ENCODE measurements at places on chromosomes 6 and 20.
A peak's percentile ranks its signal among the peaks of the same experiment; 100 is the strongest.

GRCh38 chr20:23613676-23614075 lies 8.0 kb upstream of the CST9 start:
- no peak for DNase-seq

GRCh38 chr6:114432400-114432799 lies 89.6 kb upstream of the HS3ST5 start:
- peak; percentile 2 for DNase-seq

GRCh38 chr20:6635034-6635736 lies 132.3 kb upstream of the BMP2 start:
- DNase-seq, result no peak

- peak; percentile 27 for DNase-seq
Measured at GRCh38 chr6:149242883-149243282, 74.6 kb upstream of the TAB2 start.

GRCh38 chr6:67802771-67803170 lies 832.3 kb upstream of the ADGRB3 start:
- no peak for DNase-seq

GRCh38 chr6:53178837-53179432 lies 30.3 kb upstream of the GCM1 start:
- no peak for DNase-seq

DNA sequence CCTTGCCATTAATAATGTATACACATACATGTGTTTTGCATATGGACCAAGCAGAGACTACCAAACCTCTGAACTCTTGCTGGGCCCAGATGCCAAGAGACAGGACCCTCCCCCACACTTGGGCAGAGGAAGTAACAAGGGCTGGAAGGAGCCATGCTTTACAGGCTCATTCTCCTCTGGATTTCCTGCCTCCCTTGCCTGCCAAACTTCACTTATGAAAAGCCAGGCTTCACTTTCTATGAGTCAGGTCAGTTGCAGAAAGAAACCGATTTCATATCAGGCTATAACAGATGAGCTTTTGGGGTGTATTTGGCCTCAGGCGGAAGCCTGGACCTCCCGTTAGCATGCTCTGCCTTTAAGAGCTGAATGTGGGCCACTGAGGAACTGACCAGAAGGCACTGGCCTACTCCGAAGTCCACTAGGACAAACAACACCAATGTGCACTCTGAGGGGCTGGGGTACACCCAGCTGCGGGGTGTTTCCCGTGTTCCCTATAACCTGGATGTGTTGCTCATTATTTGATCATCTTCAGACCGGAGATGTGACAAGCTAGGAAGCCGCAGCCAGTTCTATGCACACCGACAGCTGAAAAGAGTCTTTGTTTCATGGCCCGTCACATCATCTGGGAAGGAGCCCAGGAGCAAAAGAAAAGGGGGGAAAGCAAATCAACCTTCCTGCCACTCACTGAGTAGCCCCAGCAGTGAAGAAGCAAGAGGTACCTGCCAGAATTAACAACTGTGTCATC lies 28.5 kb downstream of the HAO1 start:
- DNase-seq, result no peak

- no peak for DNase-seq
Measured at GRCh38 chr6:144119376-144119775, 24.0 kb upstream of the SF3B5 start.

DNA sequence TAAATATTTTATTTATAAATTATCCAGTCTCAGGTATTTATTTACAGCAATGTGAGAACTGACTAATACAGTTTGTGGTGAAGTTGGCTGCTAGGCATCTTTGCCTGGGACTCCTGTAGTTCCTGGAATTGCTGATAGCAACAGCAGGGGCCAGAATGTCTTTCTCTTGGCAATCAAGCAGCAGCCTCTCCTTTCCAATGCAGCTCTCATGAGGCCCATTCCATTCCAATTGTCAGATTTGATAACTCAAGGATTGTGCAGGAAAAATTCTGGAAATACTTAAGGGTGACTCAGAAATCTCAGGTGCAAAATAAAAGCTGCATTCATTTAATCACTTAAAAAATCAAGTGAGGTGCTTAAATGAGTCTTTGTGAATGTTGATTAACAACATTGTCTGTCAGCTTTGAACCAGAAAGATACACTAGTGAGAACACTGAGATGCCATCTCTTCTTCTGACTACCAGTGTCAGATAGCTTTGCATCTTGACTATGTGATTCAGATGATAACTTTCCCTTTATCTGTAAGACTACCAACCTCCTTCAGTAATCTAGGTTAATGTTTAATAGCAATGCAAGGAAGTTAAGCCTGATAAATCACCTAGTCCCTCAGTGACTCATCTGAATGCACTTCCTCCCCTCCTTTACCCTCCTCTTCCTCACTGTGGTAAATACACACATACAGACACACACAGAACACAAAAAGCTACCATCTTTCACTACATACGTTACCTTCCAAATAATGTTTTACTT lies 32.1 kb upstream of the COL21A1 start:
- peak; percentile 32 for DNase-seq

GRCh38 chr6:52328729-52329128 lies 33.2 kb upstream of the PAQR8 start:
- DNase-seq, result no peak

GRCh38 chr6:118708055-118708454 lies 56.7 kb upstream of the CEP85L start:
- DNase-seq, result no peak

DNA sequence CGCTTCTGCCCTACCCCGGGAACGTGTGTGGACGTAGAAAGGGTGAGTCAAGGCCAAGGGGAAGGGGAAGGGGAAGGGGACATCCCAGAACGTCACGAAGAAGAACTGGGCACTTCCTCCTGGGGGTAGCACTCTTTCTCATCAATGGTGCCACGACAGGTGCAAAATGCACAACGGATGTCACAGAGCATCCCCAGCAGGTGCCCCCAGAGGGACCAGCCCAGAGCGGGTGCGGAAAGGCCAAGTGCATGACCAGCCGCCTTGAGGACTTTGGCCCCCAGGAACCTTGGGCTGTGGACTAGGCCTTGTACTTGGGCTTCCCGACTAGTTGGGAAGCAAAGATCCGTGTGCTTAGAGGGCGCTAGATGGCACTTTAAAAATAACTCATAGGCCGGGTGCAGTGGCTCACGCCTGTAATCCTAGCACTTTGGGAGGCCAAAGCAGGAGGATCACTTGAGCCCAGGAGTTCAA lies 12.1 kb upstream of the SRC start:
- DNase-seq, result no peak

DNA sequence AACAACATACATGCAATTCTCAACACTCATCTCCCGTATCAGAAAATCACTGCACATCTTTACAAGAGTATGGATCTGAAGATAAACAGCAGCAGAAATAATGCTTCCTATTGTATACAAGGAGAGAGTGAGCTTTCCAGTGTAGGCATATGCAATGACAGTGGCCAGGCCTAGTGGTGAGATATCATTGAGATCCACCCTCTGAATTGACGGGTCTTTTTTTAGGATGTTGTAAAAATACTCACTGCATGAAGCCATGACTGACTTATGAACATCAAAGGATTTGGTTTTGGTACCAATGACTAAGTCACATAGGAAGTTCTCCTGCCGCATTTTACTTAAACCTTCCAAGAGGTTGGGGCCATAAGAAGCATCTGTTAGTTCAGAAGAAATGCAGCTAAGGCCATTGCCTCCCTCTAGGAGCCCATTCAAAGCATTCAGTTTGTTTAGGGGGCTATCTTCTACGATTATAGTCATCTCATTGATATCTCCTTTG lies 10.8 kb downstream of the KLHL31 start:
- DNase-seq, result no peak

GRCh38 chr6:31122791-31123706 lies 2.8 kb upstream of the CDSN start:
- peak; percentile 70 for DNase-seq

DNA sequence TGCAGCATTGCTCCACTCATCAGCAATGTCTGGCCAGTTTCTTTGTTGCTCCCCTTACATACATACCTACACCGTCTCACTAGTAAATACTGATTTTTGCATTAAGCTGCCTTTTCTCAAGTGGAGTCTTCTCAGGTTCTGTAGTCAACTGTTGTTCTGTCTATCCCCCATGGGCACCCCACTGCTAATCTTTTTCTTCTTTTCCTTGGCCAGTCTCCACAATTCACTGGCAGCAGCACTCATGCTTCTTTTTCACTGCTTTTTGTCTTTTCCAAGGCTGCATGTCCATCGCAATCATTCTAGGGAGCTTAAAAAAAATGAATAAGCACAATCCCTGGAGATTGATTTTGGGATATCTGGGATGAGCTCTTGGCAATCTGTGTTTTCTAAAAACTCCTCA lies 10.3 kb upstream of the ERVFRD-1 start:
- DNase-seq, result peak; percentile 45

- no peak for DNase-seq
Measured at GRCh38 chr6:39301606-39302005, 12.6 kb downstream of the KCNK17 start.

DNA sequence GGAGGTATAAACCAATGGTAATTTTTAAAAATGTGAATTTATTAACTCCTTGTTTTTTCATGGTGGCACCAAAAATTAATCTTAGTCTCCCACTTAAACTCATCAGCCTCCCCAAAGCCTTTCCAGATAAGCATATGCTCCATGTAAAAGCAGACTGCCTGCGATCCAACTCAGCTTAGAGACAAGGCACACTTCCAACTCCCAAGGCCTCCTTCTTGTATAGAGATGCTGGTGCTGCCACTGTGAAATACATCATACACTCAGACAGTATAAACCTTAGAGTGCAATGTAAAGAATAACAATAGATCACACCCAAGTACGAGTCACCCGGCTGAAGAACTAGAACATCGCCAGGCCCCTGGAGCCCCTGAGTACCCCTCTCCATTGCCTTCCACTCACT lies 2.0 kb downstream of the ANKRD6 start:
- no peak for DNase-seq

- no peak for DNase-seq
Measured at GRCh38 chr6:90715093-90715655, 128.3 kb upstream of the MAP3K7 start.

DNA sequence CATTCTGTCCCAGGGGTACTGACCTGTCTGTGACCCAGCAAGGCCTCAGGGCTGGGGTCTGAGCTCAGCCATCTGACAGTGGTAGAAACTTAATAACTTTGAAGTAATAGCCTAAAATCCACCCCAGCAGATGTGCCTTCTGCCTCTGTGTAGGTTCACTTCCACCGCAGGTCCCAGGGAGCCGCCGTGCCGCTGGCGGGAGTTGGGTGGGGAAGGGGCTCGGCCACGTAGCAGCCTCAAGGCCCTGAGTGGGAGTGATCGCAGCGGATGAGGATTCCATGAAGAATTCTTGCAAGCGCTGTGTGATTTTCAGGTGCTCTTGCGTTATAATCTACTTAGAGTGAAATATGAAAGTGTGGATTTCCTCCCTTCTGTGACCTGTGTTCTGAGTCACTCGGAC lies 163.7 kb downstream of the DTNBP1 start:
- DNase-seq, result no peak

- DNase-seq, result no peak
Measured at GRCh38 chr6:21091411-21091810, 502.1 kb upstream of the SOX4 start.

DNA sequence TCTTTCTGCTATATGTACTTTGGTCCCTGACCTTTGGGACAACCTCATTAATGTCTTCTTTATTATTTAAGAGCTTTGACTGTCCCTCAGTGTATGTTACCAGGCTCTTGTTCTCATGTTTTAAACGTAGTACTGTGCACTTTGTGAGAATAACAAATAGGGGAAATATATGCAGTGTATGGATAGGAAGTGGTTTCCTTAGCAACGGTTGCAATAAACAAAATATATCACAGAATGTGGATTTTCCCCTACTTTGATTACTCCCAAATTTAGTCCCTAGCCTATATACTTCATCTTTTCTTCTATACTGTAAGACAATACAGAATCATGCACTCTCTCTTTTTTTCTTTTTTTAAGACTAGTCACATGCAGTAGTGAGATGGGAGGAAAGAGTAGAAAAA lies 123.8 kb upstream of the AKIRIN2 start:
- no peak for DNase-seq

GRCh38 chr20:35568645-35569044 lies 26.8 kb downstream of the ERGIC3 start:
- no peak for DNase-seq

- DNase-seq, result no peak
Measured at GRCh38 chr6:53605543-53606235, 59.9 kb downstream of the KLHL31 start.

DNA sequence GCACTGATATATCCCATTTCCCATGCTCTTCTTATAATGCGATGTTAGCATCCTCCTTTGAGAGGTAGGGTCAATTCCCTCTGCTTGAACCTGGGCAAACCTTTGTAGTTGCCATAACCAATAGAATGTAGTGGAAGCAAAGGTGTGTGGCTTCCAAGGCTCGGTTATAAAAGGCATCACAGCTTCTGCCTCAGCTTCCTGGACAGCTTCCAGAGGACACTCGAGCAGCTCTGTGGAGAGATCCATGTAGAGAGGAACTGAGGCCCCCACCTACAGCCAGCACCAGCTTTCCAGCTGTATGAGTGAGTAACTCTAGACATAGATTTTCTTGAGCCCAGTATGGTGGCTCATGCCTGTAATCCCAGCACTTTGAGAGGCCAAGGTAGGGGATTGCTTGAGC lies 36.7 kb downstream of the FGD2 start:
- no peak for DNase-seq

GRCh38 chr6:37253486-37254007 lies 4.0 kb upstream of the TBC1D22B start:
- no peak for DNase-seq
